ENCODE measurements at places on chromosomes 7 and 10.

- peak; percentile 30 for DNase-seq
Measured at GRCh38 chr7:44769776-44770294, 21.2 kb downstream of the ZMIZ2 start.

GRCh38 chr10:52759154-52759553 lies 13.4 kb downstream of the MBL2 start:
- DNase-seq: no peak

- DNase-seq: no peak
Measured at GRCh38 chr10:16585103-16585502, 63.4 kb upstream of the C1QL3 start.

- DNase-seq: no peak
Measured at GRCh38 chr7:114484226-114484625, 69.6 kb downstream of the FOXP2 start.

GRCh38 chr7:24133691-24134090 lies 150.3 kb upstream of the NPY start:
- DNase-seq: no peak

DNA sequence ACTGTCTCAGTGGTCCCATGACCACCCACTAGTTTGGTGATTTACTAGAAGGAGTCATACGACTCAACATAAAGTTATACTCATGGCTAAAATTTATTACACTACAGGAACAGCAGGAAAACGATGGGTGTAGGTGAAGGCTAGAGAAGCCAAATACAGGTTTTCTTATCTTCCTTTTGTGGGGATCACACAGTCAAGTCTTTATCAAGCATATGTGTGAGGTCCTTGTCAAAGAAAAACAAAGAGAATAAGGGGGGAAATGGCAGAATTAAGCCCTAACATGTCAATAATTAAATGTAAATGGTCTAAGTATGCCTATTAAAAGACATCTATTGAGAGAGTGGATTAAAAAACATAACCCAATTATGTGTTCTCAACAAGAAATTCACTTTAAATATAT lies 47.8 kb upstream of the UBN2 start:
- DNase-seq: no peak

DNA sequence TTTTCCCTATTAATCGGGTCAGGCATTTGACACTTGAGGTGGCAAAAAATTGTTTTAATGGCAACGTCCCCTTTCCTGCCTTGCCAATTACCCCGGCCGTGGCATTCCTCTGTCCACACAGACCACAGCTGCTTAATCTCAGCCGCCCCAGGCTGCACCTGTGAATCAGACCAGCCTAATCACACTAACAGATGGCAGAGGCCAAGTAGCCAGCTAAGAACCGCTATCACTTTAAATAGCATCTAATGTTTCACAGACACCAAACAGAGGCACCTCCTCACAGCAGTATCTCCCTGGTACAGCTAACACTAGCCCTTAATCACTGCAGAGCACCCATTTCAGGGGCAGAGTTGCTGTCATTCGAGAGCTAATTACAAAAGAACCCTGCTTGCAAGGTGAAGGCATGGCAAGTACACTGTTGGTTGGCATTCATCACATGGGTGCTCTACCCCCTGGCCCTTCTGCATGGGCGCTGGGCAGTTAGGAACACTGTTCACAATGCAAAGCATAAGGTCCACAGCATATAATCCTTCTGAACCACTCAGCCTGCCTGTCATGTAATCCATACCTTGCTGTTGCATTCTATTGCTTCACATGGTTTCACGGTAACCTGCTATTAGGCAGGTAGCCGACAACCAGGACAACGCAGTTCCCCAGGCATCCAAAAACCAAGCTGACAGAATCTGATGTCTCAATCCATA lies 38.8 kb downstream of the FGFR2 start:
- no peak for DNase-seq

- DNase-seq: no peak
Measured at GRCh38 chr10:118956802-118957442, 72.6 kb upstream of the NANOS1 start.

DNA sequence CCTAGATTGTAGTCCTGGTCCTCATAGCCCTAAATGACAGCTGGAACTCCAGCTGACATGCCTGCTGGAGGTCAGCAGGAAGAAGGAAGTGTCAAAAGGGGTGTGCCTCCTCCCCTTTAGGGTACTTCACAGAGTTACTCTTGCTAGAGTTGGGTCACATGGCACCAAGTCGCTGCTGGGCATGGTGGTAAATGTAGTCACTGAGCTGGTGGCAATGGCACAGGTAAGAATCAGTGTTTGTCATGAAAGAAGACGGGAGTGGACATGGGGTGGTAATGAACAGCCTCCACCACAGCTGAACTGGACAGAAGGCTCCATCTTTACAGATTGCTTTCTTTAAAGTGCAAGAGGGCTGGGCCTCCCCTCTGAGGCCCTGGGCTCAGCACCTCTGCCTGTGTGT lies 122.3 kb downstream of the ACTR3B start:
- DNase-seq: no peak

- DNase-seq: no peak
Measured at GRCh38 chr7:3427957-3428356, 126.9 kb downstream of the SDK1 start.

- no peak for DNase-seq
Measured at GRCh38 chr10:96838529-96838928, 6.4 kb downstream of the LCOR start.

- peak; percentile 50 for DNase-seq
Measured at GRCh38 chr7:116499168-116500077, at the start of gene CAV2. CAV2 (plus strand) TSS chr7:116499738; CDS start chr7:116499782, 44 bp downstream.

DNA sequence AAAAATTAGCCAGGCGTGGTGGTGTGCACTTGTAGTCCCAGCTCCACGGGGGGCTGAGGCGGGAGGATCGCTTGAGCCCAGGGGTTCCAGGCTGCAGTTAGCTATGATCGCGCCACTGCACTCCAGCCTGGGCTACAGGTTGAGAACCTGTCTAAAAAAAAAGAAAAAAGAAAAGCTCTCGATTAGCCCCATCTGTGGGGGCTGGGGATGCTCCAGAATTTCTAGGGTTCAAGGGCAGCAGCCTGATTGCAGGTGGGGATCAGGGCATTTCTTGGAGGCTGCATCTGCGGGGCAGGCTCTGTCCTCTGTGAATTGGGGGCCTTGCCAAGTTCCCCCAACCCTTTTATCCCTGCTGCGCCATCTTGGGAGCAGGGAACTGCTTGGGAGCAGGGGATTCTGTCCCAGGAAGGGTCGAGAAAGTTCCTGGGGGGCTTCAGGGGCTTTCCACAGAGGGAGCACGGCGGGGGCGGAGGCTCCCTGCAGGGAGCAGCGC lies 651 bp upstream of the ARPC1A start:
- DNase-seq: no peak

DNA sequence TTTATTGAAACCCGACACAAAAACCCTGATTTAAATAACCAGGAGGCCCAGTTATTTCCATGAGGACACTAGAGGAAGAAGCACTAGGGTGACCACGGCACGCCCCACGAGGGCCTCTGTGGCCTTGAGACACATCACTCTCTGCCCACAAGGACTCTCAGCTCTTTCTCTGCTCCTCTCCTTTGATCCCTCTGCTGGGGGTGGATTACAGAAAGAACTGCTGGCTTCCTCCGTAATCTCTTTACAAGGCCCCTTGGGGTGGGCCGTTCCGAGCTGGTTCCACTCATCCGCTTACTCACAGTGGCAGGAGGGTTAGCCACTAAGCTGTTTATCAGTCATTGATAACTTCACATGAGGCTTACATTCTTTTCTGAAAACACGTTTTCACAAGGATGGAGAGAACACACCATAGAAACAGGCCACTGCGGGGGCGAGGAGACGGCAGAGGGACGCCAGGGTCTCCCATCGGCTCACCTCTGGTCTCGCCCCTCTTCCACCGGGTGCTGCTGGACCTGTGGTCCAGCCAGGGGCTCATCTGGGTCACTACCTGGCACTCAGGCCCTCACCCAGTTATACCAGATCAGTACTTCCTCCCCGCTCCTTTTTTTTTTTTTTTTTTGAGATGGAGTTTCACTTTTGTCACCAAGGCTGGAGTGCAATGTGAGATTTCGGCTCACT lies 17.6 kb upstream of the PFKFB3 start:
- DNase-seq: no peak

- no peak for DNase-seq
Measured at GRCh38 chr10:17033529-17034260, 95.9 kb downstream of the CUBN start.

DNA sequence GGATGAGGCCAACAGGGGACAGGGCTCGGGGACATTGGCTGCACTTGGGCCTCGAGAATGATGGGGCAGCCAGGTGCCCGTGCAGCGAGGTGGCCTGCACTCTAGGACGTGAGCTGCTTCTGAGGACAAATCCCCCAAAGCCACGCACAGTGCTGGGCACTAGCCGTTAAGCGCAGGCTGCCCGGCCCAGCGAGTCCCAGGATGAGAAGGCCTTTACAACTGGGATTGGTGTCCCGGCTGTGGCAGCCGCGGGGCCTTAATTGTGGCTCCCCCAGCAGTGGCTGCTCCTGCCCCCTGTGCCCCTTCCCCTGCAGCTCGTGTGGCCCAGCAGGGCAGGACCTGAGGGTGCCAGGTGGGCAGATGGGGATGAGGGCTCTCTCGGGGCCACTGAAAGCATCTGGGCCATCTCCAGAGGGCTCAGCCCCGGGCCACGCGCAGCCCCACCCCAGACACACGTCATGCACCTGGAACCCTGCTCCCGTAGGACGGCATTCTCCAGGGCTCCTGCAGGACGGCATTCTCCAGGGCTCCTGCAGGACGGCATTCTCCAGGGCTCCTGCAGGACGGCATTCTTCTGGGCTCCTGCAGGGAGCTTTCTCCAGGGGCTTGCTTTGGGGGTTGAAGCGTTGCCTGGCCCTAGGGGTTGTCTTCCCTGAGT lies 6.6 kb downstream of the PWWP2B start:
- no peak for DNase-seq

GRCh38 chr10:78937800-78938694 lies 130.7 kb upstream of the ZMIZ1 start:
- DNase-seq: no peak

GRCh38 chr7:40544221-40544723 lies 409.5 kb downstream of the SUGCT start:
- no peak for DNase-seq

DNA sequence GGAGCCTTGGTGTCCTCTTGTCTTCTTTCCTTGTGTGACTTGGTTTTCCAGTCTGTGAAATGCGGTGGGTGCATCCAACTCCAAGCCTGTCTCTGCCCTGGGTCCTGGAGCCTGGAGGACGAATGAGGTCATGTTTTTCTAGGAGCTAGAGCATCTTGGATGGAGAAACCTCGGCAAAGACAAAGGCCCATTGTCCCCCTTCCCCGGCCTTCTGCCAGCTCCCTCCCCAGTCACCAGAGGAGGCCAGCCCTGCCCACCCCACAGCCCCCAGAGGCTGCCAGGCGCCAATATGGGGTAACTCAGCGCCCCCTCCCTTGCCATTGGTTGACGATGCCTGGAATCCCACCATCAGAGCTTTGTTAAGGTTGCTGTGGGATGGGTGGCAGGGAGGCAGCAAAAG lies 40.4 kb downstream of the KCTD7 start:
- no peak for DNase-seq

- DNase-seq: no peak
Measured at GRCh38 chr7:82384779-82385178, 58.8 kb downstream of the CACNA2D1 start.

GRCh38 chr10:5589661-5590511 lies 65.1 kb downstream of the CALML3 start:
- peak; percentile 28 for DNase-seq

DNA sequence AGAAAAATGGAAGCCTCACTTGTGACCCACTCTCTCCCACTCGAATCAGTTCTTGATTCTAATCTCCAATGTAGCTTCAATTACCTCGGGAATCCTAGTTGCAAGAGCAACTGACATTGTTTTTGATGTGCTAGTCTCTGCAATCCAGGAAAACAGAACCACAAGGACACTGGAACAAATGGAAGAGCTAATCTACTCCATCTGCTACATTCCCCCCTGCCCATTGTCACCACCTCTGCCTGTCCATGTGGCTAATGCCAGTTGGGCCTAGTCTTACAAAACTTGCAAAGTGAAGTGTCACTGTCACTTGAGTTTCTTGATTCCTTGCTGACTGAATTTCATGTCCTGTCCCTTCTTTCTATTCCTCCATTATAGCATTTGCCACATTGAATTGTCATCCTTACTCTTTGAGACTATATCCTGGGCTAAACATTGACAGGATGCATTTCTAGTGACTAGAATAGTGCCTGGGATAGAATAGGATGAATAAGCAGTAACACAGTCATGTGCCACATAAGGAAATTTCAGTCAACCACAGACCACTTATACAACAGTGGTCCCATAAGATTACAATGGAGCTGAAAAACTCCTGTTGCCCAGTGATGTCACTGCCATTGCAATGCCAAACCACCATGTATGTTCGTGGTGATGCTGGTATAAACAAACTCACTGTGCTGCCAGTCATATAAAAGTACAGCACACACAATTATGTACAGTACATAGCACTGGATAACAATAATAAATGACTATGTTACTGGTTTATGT lies 13.5 kb downstream of the GCC1 start:
- no peak for DNase-seq

- DNase-seq: no peak
Measured at GRCh38 chr7:135467207-135467711, 42.6 kb downstream of the CNOT4 start.

GRCh38 chr7:33054261-33054964 lies 8.2 kb downstream of the NT5C3A start:
- DNase-seq: peak; percentile 46

GRCh38 chr7:45595809-45596664 lies 21.9 kb downstream of the ADCY1 start:
- no peak for DNase-seq

DNA sequence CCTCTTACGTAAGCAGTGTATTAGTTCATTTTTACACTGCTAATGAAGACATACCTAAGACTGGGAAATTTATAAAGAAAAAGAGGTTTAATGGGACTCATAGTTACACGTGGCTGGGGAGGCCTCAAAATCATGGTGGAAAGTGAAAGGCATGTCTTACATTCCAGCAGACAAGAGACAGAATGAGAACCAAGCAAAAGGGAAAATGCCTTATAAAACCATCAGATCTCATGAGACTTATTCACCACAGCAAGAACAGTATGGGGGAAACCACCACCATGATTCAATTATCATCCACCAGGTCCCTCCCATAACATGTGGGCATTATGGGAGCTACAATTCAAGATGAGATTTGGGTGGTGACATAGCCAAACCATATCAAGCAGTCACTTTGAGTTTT lies 126.3 kb upstream of the CXCL12 start:
- no peak for DNase-seq

GRCh38 chr7:157875230-157876179 lies 538.7 kb downstream of the DNAJB6 start:
- no peak for DNase-seq

DNA sequence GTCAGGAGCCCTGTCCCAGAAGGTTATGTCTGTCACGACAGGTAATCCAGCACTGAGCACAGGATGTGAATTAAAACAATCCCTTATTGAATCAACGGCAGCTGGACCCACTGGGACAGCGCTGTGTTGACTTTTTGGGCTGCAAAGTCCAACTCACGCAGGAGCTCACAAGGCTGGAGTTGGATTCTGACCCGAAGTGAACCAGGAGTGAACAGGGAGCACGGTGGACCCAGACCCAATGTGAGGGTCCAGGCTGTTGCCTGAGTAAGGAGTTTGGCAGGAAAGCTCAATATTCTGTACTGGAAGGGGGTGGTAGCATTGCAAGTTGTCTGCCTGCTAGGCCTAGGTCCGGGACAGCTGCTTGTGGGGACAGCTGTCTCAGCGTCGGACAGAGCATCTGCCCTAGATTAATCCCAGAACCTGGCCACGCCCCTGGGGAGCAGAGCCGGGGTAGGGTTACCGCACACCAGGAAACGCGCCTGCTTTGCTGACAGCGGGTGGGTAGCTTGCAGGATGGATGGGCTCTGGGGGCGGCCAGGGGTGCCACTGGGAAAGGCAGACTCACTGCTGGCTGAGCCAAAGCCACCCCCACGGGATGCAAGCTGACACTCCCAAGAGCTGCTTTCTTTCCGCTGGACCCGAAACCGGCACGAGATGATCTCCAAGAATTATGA lies 24.0 kb downstream of the COL26A1 start:
- DNase-seq: no peak

Measured in HFFc6 (cell line).